ENCODE measurements at places on chromosomes 7 and 10. TPM values are rescaled to one million over a fixed set of nuclear protein-coding genes. Genes with fewer than 3 reads are reported as not detected.

FGFBP3 gene
- total RNA-seq: 6.6 TPM

DNA sequence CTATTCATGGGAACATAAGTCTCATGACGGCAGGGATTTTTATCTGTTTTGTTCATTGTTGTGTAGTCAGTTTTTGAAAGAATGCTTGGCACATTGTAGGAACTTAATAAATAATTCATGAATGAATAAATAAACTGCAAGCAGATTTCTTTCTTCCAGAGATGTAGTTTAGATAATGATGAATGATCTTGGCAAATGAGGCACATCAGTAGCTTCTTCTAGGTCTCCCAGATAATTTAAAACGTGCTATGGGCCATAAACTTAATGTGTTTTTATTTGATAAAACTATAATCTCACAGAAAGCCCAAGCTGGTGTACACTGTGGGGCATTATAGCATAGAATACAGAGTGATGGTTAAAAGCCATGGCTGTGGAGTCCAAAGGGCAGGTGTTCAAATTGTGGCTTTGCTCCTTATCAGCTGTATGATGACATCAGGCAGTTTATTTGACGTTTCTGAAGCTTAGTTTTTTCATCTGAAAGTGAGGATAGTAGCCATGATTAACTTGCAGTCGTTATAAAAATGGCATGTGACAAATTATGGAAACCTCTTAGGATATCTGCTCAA lies 3.5 kb downstream of the MGAM start:
- no peak for DNase-seq

DNA sequence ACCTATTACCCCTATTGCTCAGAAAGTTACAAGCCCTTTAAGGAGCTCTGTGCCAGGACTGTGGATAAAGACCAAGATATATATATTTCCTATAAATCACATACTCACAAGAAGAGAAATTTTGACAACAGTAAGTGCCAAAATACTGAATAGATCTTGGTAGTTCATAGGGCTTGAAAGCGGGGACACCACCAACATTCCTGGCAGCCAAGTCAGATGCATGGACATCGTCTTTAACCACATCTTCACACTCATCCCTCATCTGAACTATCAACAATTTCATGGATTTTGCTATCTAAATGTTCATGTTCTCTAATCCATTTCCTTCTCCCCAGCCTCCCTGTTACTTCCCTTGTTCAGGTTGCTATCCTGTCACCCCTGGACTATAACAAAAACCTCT lies 67.5 kb upstream of the LRRC17 start:
- DNase-seq: no peak

- no peak for DNase-seq
Observed at GRCh38 chr10:102596506-102596971, 47.7 kb upstream of the TRIM8 start.

SLC39A12 gene
- total RNA-seq: not detected
